ENCODE measurements at places on chromosomes 7 and 10.
A peak's percentile ranks its signal among the peaks of the same experiment; 100 is the strongest.

DNA sequence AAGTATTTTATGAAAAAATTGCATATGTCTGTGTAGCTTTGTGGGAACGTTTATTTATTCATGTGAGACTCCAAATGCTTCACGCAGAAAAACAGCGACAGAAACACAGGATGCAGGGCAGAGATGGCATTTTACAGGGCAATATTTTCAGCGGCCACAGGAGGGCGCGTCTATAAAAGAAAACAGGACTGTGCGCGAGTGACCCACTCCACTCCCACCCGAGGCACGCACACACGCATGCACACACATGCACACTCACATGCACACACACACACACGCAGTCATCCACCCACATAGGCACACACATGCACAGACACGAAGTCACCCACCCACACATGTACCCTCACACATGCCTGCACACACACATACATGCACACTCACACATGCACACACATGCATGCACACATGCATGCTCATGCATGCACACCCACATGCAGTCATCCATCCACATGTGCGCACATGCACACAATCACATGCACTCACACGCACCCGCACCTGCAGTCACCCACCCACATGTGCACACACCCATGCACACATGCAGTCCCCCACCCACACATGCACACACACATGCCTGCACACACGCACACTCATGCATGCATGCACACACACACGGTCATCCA is 96.3 kb downstream of the DNAJB6 start:
- DNase-seq, result no peak

DNA sequence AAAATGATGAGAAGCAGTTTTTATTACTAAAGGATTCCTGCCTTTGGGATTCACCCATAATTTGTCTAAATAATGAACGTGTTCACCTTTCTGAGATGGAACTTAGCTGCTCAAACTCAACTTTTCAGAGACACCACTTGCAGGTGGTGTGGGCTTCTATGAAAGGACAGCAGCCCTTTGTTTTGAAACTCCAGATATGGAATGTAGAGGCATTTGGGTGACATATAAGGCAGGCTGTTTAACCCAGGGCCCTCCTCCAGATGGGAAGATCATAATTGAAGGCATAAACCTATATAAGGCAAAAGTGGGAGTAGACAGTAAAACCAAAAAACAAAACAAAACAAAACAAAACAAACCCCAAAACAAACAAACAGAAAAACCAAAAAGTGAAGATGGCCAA is 11.9 kb upstream of the HUS1 start:
- no peak for DNase-seq

DNA sequence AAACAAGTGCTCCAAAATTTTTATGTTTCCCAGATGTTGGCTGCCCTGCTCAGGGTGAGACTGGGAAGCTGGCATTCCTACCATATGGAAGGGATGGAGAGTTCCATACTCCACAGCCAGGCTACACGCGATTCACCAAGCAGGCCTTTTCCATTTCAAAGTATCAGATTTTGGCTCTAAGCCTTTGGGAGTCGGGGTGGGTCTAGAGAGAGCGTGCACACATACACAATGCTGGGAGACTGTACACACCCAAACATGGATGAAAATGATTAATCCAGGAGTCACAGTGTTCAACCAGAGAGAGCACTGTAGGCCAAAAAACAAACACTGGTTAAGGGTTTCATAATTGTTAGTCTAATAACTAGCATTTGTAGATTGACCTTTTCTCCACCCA is 295.0 kb downstream of the BICC1 start:
- DNase-seq, result no peak

DNA sequence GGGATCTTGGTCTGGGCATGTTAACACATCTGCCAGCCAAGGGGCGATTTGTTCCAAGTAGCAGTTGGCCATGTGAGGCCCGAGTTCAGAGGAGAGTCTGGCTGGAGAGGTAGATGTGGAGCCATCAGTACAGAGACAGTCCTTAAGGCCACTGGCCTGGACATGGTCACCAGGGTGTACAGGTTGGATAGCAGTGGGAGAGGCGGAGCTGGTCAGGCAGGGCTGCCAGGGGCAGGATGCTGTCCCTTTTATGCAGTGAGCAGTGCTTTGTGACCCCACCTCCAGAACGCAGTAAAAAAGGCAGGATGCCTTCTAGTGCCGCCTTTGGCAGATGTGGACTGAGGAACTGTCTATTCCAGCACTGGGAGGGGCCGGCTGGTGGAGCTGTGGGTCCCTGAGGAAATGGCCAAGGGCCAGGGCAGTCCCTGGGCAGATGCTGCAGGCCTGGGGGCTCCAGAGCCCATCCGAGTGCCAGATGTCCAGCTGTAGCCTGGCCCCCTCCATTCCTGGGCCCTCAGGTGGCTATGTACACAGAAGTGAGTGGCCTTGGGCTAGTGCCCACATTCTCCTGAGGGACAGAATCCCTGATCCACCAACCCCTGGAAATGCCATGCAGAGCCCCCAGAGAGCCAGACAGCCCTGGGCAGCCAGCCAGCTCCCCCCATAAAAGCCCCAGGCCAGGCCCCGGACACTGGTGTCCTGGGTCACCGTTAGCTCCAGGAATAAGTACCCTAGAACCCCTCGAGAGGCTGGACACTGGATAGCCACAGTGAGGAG is 17.2 kb upstream of the MYL7 start:
- DNase-seq, result no peak

DNA sequence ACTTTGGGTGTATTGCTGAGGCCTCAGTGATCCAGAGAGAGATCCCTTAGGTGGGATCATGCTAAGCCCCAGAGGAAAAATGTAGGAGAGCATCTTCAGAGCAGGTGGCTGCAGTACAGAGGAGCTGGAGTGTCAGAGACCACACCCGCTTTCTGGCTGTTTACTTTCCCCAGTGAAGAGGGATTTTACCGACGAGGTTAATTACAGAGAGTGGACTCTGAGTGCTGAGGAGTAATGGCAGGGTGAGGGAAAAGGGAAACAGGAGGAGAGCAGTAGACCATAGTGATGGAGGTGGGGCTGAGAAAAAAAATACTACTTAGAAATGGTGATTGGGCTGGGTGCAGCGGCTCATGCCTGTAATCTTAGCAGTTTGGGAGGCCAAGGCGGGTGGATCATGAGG is 43.3 kb upstream of the HBP1 start:
- no peak for DNase-seq

DNA sequence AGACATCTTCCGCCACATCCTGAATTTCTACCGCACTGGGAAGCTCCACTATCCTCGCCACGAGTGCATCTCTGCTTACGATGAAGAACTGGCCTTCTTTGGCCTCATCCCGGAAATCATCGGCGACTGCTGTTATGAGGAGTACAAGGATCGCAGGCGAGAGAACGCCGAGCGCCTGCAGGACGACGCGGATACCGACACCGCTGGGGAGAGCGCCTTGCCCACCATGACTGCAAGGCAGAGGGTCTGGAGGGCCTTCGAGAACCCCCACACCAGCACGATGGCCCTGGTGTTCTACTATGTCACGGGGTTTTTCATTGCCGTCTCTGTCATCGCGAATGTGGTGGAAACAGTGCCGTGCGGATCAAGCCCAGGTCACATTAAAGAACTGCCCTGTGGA is 1.9 kb downstream of the KCND2 start:
- no peak for DNase-seq

DNA sequence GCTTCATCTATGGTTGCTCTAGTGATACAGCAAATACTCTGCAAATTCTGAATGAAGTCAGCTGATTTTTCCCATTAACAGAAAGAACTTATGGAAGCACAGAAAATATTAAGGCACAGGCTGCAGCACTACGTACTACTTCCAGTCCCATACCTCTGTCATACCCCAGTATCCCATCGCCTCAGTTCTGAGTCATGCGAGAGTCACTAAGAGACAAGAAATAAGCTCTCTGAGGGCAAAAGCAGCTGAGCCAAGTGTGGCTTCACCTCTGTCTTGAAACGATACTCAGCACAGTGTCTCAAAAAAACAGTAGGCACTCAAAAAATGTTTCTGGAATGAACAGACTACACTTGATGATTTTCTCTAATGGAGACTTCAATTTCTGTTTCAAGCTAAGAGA is 48.2 kb downstream of the EZH2 start:
- DNase-seq, result no peak

DNA sequence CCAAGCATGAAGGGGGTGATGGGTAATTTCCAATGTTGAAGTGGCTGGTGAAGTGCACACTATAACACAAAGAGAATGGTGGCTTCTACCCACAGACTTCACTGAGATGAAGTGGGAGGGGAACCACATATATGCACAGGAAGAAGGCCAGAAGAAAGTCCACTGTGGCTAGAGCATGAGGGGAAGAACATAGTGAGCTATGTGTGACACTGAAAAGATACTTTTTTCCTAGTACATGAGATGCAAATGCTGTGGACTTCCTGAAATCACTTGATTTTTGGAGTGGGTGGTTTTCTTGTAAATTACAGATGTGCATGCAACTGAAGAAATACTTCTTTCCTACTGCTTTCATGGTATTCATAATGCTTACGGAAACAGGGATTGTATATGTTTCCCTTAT is 115.6 kb upstream of the PHYHIPL start:
- no peak for DNase-seq

DNA sequence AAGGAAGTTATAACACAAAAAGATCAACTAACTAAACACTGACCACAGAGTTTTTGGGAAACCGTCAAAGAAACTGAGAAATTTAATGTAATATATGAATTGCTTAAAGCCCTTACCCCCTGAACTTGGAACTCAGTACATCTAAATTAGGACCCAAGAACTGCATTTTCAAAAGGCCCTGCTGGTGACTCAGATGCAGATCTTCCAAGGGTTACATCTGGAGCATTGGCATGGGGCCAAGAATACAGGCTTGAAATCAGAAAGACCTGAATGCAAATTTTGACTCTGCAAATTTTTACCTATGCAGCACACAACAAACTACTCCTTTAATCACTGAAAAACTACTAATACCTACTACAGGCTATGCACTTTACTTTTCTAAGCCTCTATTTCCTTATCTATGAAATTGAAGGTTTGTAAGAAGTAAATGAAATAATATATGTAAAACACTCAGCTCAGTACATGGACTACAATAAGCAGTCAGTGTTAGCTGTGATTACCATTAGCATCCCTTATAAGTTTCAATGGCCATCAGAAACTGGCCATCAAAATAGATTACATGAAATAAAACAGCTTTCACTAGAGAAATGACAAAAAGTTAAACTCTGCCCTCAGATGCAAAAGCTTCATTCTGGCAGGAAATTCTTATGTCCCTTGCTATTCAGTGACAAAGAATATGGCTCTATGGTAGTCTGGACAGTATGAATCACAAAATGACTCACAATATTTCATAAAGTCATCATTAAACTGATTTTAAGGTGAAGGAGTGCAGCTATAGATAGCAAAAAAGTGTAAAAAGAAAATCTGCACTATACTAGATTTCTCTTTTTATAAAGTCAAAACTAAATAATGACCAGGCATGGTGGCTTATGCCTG is 43.6 kb downstream of the NSUN6 start:
- peak; percentile 52 for DNase-seq

GRCh38 chr10:61855771-61856170 is 45.7 kb upstream of the ARID5B start:
- DNase-seq, result no peak

- DNase-seq, result no peak
Measured at GRCh38 chr7:129804890-129805719, 147.7 kb downstream of the UBE2H start.

DNA sequence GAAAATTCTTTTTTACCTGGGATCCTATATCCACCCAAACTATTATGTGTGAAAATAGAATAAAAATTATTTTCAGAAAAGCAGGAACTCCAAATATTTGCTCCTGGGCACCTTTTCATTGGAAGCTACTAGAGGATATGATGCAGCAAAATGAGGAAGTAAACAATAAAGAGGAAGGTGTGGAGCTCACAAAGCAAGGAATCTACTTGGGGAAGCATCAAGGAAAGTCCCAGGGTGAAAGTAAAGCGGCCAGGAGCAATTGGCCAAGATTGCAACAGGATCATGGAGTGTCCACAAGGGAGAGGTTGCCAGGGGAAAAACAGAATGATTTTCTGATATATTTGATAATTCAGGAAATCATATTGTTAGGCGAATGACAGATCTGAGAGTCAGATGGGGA is 80.8 kb downstream of the CARD11 start:
- DNase-seq, result no peak

- DNase-seq, result no peak
Measured at GRCh38 chr10:125158601-125159485, 1.5 kb downstream of the CTBP2 start.

- peak; percentile 19 for DNase-seq
Measured at GRCh38 chr7:35905555-35905954, 104.7 kb downstream of the SEPTIN7 start.

DNA sequence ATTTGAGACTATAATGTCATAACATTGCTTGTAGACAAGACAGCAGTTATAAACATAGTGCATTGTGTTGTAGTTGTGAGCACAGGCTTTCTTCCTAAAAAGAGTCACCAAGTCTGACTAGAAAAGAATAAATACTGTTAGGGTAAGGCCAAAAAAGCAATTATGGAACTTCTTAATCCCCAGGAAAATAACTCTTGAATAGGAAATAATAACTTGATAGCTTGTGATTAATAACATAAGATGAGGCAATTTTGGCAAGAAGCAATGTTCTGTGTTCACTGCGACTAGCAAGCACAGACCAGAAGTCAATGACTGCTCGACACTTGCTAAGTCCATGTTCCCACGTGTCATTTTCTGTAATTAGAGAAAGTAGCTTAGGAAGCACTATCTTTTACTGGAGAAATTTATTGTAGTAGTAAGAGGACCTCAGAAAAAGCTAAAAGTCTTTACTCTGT is 97.1 kb downstream of the AGMO start:
- no peak for DNase-seq

- no peak for DNase-seq
Measured at GRCh38 chr10:660413-660969, 29.0 kb downstream of the DIP2C start.

DNA sequence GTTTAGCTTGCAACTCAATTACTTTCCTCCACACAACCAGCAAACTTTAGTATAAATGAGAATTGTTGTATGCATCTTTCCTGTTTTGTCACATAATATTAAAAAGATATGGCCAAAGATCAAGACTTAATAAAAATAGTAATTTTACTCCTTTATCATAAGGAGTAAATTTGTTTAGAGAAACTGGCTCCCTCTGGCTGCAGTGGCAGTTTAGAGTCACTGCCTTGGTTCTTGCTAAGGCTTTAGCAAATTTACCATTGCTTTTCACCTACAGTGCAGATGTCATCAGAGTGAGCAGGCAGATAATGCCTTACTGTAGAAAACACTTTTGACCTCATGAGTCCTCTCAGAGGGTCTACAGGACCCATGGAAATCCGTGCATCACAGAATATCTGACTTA is 2.6 kb downstream of the PRPF18 start:
- no peak for DNase-seq

DNA sequence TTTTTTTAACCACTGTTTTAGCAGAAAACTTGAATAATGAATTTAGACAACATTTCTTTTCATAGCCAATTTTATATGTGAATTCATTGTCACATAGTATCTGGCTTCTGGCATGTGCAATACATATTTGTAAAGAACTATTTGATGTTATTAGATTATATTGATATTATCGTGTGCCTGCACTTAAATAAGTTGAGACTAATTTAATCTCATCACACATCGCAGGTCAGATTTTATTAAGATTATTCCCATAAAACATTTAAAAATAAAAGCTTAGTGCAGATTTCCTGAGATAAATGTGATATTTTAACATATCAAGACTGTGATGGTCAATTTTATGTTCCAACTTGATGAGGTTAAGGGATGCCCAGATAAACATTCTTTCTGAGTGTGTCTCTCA is 1565.3 kb upstream of the LRRTM3 start:
- no peak for DNase-seq

- DNase-seq, result no peak
Measured at GRCh38 chr7:111958896-111959295, 247.3 kb downstream of the DOCK4 start.

- no peak for DNase-seq
Measured at GRCh38 chr10:38209332-38209731, 115.2 kb downstream of the ZNF37A start.

All from epithelial cell of proximal tubule (primary cell).